ENCODE measurements at places on chromosomes 5 and 9.

- no peak for DNase-seq
Measured at GRCh38 chr9:86892576-86892975, 54.7 kb downstream of the GAS1 start.

- no peak for DNase-seq
Measured at GRCh38 chr9:127444283-127444920, 6.8 kb downstream of the RPL12 start.

DNA sequence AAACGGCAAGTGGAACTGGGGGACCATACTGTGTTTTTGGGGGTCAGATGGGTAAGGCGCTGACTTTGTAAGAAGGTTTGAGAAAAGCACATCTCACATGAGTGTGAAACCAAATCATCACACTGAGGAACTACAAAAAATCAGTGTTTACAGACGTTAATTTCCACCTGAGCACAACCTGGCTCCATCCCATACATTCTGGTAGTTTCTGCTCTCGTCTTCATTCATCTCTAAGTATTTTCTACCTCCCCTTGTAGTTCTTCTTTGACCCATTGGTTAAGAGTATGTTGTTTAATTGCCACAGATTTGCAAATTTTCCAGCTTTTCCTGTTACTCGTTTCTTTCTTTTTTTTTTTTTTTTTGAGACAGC lies 8.9 kb upstream of the DPP7 start:
- no peak for DNase-seq

GRCh38 chr5:144457160-144457559 lies 286.5 kb downstream of the KCTD16 start:
- no peak for DNase-seq

DNA sequence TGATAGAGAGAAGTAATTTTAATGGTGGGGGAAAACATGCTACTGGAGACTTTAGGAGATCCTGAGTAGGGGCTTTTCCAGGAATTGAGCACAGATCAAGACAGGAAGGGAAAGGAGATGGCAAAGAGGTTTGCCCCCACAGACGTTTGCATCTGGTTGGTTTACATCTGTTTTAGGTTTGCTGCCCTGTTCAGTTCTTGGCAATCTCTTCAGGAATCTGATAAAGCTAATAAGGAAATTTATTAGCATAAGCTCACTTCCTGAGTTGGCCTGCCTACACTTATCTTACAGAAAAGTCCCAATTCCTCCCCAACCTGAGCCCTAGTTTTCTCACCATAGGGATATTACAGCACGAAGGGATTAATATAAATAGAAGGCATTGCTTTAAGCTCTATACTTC lies 3.4 kb upstream of the CFAP95 start:
- no peak for DNase-seq

DNA sequence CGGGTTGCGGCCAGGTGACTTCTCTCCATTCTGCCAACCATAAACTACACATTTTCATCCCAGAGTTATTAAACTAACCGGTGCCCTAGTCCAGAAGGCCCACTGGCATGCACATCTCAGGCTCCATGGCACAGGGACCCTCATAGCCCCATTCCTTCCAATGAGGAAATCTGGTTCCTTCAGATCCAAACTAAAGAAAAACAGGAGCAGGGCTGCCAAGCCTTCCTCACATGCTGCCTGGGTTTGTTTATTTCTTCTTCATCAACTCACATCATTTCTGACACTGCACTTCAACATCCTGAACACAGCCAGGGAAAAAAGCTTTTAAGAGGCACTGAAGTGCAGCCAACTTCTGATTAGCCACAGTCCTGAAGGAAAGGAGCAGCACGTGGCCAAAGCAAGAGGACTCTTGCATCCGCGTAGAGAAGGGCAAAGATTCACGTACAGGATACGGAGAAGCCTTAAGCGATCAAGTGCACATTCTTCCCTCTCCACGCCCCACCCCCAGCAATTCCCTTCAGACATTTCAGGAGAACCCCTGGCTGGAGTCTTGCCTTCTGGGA lies 22.5 kb downstream of the LHFPL2 start:
- DNase-seq, result no peak

- no peak for DNase-seq
Measured at GRCh38 chr5:172245703-172246125, 37.9 kb downstream of the UBTD2 start.

- DNase-seq, result no peak
Measured at GRCh38 chr9:76218117-76218885, 175.9 kb downstream of the RFK start.

- DNase-seq, result peak; percentile 1
Measured at GRCh38 chr5:132013006-132013689, 1.7 kb upstream of the ACSL6 start.

- DNase-seq, result no peak
Measured at GRCh38 chr9:29325894-29326293, 1752.6 kb upstream of the C9orf72 start.

GRCh38 chr9:92761686-92762085 lies 2.9 kb downstream of the BICD2 start:
- no peak for DNase-seq

DNA sequence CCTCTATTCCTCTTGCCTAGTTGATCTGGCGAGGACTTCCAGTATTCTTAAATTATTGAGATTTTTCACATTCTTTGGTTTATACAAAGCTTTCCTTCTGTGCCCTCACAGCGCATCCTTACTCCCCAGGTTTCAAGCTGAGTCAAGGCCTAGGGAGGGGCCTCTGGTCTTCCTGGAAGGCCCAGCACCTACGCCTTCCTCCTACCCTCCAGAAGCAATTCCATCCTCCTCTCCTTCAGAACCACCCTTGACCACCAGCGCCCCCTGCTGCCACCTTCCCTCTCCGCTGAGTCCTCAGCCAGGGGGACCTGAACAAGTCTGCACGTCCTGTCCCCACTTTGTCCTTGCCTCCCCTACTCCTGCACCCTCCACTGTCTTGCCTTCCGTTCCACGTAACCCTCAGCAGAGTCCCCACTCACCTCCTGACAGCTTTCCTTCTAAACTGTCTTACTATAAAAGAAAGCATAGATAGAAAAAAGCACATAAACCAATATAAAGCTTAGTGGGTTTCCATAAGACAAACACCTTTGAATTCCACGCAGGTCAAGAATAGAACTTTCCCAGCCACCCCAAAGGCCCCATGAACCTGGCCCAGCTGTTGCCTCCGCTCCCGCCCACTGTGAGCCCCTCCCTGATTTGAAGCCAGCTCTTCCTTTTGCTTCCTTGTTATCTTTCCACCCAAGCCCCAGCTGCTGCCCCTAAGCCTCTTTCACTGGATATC lies 63.0 kb upstream of the CTSL start:
- peak; percentile 43 for DNase-seq

GRCh38 chr5:142053426-142054151 lies 40.8 kb upstream of the GNPDA1 start:
- DNase-seq, result no peak

GRCh38 chr9:34809504-34810186 lies 99.7 kb upstream of the CCL21 start:
- no peak for DNase-seq

- DNase-seq, result no peak
Measured at GRCh38 chr9:125971050-125971449, 223.9 kb downstream of the PBX3 start.

GRCh38 chr9:98707166-98708102 lies 1.3 kb downstream of the GABBR2 start:
- no peak for DNase-seq

- DNase-seq, result no peak
Measured at GRCh38 chr5:116905885-116906284, 331.3 kb upstream of the SEMA6A start.

GRCh38 chr5:163434401-163434866 lies 3.0 kb upstream of the CCNG1 start:
- no peak for DNase-seq

DNA sequence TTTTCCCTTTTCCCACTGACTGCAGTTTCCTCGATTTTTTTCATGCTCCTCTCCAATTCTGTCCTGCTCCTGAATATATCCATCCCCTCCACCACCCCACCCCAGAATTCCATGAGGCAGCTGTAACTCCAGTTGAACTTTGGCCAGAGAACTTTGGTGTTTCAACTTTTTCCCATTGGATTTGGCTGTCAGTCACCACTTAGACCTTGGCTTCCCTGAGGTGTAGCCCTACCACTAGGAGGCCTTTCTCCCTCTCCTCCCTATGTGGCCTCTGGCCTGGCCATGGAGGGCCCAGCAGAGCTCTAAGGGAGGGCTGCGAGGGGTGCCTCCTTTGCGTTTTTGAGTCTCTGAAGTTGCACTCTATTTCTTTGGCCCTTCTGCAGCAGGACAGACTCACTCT lies 261.3 kb downstream of the PIK3R1 start:
- no peak for DNase-seq

GRCh38 chr5:98307811-98308210 lies 465.7 kb upstream of the RGMB start:
- DNase-seq, result no peak

DNA sequence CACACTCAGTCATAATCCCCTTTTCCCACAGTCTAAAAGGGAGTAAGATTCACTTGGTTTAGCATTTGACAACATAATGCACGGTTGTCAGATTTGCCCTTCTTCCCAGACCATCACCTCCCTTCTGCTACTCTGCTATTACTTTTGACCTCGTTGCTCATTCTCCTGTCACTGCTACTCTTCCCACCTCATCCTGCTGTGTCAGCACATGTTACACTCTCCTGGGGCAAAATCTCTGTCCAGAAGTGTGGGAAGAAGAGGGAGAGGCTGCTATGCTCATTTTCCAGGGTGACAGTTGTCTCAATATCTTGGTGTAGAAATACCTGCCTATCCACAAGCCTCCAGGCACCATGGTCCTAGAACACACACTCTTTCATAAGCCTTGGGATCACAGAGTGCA lies 449.9 kb upstream of the PIK3R1 start:
- no peak for DNase-seq

- DNase-seq, result no peak
Measured at GRCh38 chr5:144583541-144584449, 413.1 kb downstream of the KCTD16 start.

DNA sequence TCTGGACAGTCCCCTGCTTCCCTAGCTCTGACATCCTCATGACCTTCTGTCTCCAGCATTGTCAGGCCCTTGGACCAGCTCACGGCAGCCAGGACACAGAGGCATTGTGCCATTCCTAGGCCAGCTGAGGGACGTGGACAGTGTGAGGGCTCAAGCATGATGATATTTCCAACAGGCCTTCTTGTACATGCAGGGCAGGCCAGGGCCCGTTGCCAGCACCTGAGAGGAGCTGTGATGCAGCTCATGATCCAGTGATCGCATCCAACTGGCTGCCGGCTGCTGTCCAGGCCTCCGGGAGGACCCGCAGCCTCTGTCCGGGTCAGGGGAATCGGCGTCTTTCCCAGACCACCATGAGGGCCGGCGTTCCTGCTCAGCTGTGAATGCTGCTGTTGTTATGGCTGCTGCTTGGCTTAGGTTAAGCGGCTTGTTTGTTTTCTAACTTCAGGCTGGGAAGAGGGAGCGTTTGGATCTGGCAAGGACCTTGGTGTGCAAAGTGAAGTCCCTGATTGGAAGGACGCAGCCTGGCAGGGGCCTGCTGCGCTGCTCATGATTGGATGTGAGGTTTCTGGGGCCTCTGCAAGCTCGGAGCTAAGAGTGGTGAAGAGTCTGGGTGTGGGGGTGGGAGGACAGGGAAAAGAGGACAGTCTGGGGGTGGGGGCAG lies 53.8 kb downstream of the PDZD2 start:
- DNase-seq, result no peak

DNA sequence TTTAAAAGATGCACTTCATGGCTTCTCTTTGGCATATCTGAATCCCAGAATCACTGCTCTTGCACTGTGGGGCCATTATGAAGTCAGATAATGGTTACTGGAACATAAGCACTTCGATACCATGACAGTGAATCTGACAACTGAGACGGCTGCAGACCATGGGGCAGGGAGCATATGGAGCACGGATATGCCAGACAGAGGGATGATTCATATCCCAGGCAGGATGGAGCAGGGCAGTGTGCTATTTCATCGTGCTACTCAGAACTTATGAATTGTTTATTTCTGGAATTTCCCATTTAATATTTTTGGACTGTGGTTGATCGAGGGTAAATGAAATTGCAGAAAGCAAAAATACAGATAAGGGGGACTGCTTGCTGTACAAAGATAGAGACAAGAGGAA lies 145.0 kb downstream of the EGFLAM start:
- no peak for DNase-seq

DNA sequence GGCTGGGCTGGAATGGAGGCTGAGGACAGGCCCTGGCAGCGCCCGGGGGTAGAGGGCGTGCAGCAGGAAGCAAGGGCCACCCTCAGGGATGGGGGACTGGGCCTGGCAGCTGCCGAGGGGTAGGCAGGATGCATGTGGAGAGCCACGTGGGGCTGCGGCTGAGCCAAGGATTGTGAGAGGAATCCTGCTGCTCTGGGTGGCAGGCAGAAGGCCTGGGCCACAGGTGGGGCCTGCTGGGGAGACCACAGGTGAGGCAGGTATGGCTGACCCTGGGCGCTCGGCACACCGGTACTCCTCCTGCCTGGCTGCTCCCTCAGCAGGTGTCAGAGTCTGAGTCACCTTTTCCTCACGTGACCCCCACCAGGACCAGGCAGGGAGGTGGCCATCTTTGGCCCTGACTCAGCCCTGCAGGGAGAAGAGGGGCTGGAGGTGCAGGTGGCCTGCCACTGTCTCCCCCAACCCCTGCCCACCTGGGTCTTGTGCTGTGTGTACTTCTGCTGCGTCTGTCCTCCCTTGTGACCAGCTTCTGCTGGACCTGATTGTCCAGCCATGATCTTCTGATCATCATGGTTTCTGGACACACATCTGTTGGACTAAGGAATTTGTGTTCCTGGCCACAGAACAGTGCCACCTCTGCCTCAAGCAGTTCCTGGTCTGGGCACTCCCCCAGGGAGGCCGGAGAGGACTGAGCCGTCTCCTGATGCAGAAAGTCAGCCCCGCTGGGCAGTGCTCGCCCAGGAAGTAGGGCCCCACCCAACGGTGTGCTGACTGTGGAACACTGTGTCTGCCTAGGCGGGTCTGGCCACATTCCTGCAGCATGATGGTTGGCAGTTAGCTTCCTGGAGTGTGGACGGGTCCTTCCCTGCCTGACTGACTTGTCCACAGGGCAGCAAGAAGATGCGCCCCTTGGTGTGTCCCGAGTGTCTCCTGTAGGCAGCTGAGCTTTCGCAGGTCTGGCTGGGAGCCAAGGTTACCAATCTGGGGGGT lies 6.4 kb downstream of the ARRDC1 start:
- DNase-seq, result peak; percentile 54

DNA sequence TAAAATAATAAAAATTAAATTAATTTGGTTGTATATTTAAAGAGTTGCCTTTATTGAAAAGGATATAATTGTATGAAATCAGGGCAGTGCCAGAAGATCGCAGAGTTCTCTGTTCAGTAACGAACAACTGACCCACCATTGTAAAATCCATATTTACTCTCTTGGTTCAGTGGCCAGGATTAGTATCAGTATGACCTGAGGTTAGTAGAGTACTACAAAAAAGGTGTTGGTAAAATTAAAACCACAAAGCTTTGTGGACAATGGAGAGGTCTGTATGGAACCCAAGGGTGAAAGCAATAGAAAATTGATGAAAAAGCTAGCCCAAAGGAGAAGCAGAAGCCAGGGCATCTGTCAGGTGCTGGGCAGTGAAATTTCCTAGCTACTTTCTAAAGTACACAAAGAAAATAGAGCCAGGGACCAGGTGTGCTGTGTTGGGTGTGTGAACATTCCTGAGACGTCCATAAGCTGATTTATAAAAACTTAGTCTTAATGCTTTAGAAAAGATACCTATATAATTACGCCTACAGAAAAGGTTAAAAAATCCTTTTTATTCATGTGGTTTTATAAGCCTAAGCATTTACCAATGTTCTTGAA lies 159.5 kb downstream of the AOPEP start:
- no peak for DNase-seq
